ENCODE measurements at places on chromosomes 7 and 10. TPM values are rescaled to one million over a fixed set of nuclear protein-coding genes. Genes with fewer than 3 reads are reported as not detected.

- no peak for DNase-seq
Observed at GRCh38 chr7:12583922-12584321, 13.4 kb downstream of the SCIN start.

SEMA4G gene
- polyA plus RNA-seq: 6.2 TPM

DNA sequence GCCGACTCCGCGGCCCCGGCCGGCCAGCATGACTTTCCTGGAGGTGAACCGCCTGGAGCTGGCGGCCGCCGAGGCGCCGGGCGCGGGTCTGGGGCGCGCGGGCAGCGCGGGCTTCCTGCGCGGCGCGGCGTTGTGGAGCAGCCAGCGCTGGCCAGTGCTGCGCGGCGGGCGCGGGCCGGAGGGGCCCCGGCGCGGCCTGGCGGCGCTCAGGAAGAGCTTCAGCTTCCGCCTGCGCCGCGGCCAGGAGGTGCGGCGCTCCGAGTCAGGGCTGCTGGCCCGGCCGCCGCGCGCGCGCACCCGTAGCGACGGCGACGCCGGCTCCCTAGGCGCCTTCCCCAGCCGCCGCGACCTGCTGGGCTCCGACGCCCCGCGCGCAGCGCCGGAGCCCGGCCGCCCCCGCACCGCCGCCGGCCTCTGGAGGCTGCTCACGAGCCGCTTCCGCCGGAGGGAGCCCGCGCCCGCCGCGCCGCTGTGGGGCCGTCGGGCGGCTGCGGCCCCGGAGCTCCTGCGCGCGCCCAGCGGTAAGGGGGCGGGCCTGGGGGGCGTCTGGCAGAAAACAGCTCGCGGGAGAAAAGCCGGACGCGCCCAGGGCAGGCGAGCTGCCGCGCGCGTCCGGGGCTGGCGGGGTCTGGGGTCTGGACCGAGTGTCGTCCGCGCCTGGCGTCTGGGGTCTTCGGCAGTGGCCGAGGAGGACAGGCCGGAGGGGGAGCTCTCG is 29.0 kb downstream of the AGAP3 start:
- no peak for DNase-seq

DNA sequence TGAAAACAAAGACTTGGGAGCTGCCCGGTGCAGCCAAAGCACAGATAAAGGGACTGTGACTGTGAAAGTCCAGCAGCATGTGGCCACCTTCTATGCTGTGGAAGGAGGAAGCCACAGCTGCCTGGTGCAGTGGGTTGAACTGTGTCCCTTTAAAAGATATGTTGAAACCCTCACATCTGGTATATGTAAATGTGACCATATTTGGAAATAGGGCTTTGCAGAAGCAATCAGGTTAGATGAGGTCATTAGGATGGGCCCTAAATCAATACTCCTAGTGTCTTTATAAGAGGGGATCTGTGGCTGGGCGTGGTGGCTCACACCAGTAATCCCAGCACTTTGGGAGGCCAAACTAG is 136.9 kb downstream of the GLI3 start:
- DNase-seq: no peak

DNA sequence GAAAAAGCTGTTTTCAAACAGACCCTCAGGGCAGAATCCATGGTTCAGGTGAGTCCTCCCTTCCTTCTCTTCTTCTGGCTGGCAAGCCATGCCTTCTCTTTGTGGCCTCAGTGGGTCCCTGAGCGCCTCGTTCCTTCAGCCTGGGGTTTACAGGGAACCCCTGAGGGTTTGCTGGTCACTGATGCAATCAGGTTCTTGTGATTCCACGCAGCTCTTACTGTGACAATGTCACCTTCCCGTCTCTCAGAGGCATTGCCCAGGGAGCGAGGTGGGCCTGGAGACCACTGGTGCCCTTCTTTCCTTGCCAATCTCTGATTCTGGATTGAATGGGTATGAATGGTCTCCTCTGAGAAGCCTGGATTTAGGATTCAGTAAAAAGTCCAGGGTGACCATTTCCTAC is 132.2 kb downstream of the ADARB2 start:
- no peak for DNase-seq

DNA sequence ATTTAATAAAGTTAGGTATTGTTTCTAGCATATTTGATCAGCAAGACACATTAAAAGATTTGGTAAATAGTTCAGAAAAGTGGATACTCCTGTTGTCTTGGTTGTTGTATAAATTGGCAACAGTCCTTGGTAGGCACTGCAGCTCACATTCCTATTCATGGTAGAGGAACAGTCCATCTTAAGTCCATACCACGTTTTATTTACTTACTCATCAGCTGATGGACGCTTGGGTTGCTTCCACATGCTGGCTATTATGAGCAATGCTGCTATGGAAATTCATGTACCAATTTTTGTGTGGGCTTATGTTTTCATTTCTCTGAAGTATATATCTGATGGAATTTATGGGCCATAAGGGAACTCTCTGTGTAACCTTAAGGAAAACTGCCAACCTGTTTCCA is 43.3 kb downstream of the C10orf120 start:
- no peak for DNase-seq

RASSF4 gene
- polyA plus RNA-seq: 28.2 TPM

GRCh38 chr10:122296363-122297120 is 25.4 kb downstream of the BTBD16 start:
- no peak for DNase-seq
